Left ventricle myocardium inferior (tissue), 1 donor: ENCODE measurements at places on chromosomes 7 and 10. TPM values are rescaled to one million over a fixed set of nuclear protein-coding genes. Genes with fewer than 3 reads are reported as not detected.

GRCh38 chr7:96017877-96018276 lies 245.5 kb downstream of the DYNC1I1 start:
- H3K27ac ChIP-seq = no peak overlapping the region
- H3K4me1 ChIP-seq = no peaks in the 10 kb centered on the region
- no peak for DNase-seq
- H3K27me3 ChIP-seq = no peaks in the 10 kb centered on the region
- H3K4me3 ChIP-seq = no peak overlapping the region

- no peaks in the 10 kb centered on the region for H3K27me3 ChIP-seq
- H3K27ac ChIP-seq = no peak overlapping the region
- H3K4me3 ChIP-seq = no peak overlapping the region
- no peaks in the 10 kb centered on the region for H3K36me3 ChIP-seq
- H3K4me1 ChIP-seq = no peaks in the 10 kb centered on the region
- no peak for DNase-seq
These were observed 558 bp upstream of the ABCC2 start for GRCh38 chr10:99781734-99782429.

GRCh38 chr7:29350351-29350750 lies 155.8 kb downstream of the CHN2 start:
- H3K36me3 ChIP-seq = no peaks in the 10 kb centered on the region
- no peaks in the 10 kb centered on the region for H3K27me3 ChIP-seq
- H3K4me1 ChIP-seq = peaks cover 4% of the 10 kb centered on the region
- H3K27ac ChIP-seq = no peak overlapping the region
- no peak for DNase-seq

DNA sequence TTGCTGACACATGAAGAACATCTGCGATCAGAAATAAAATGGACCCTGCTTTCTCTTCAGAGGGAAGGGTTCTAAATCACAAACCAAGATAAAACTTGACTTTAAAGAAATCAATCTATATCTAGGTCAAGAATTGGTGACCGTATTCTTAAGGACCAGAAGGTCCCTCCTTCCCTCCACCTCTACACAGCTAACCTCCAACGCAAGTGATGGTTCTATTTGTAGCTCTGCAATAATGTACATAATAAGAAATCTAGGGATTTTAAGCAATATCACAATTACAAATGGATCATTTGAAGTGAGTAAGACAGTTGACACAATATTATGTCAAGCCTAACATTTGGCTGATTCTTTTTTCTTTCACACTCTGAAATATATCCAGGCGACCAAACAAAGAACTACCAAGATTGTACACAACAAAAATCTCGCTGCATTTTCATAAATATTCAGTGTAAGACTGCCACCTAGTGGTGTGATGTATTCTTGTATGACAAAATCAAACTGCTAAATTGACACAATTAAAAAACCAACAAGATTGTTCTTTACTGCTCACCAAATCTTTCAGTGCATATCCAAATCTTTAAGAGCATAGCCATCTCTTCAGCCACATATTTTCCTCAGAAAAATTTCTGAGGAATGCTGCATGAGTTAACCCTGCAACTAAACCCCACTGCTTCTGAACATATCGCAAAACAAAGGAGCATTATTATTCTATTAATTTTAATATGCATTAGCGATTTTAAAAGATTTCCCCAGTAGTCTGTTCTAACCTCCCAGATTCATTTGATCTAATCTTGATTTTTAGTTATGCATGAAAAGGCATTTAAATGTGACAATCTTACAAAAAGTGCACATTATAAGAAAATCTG lies 44.5 kb downstream of the ICA1 start:
- no peaks in the 10 kb centered on the region for H3K27me3 ChIP-seq
- DNase-seq = no peak
- no peak overlapping the region for H3K4me3 ChIP-seq
- H3K36me3 ChIP-seq = peaks cover 11% of the 10 kb centered on the region

- H3K4me1 ChIP-seq = peaks cover 39% of the 10 kb centered on the region
- no peak for DNase-seq
- no peaks in the 10 kb centered on the region for H3K27me3 ChIP-seq
- H3K36me3 ChIP-seq = peaks cover 9% of the 10 kb centered on the region
These were observed 19.9 kb downstream of the ACTA2 start for GRCh38 chr10:88932539-88933256.

The NAT16 gene
- total RNA-seq = not detected

The COBL gene
- total RNA-seq = 77.1 TPM
